NCI-H1930 (cell line): ENCODE measurements at places on chromosomes 4 and X.

DNA sequence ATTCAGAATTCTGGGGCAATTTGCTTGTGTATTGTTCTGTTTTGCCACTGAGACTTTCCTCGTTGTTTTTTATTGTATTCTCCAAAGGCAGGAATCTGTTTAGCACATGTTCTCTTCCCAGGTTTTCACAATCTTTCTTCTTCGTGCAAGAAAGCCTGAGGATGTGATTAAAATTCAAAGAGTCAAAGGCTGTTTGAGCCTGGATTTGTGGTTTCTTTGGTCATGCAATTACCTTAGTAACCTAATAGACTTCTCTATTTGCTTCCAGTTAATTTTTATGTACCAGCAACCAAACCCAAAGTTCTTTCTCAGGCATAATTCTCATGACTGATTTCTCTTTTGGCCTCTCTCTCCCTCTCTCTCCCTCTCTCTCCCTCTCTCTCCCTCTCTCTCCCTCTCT is 1420.1 kb upstream of the TENM3 start:
- DNase-seq = no peak

GRCh38 chr4:120850018-120850599 is 72.4 kb downstream of the PRDM5 start:
- no peak for DNase-seq

- no peak for DNase-seq
Measured at GRCh38 chr4:136741468-136741867, 790.8 kb downstream of the PCDH18 start.

- no peak for DNase-seq
Measured at GRCh38 chr4:138320030-138320429, 77.9 kb upstream of the SLC7A11 start.

DNA sequence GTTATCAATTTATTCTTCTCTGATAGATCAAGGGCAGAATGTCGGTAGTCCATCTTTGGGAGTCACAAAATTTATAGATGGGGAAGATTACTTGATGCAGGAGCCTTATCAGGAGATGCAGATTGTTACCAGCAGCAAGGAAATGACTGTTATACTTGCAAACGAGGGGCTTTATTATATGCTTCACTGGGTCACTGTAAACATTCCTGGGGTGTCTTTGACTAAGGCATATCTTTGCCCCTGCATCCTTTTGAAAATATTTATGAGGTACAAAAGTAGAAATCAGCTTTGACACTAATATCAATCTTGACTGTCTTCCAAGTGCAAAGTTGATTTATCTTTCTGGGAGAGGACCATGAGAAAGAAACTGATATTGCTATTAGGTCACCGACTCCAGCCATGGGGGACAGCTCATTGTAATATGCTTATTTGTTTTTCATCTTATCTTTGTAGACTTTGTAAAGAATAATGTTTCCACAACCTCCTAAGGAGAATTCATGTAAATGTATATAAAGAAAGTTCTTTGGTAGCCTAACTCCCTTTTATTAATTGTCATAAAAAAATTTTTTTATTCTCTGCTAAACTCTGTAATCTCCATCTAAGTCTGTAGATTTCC is 177.3 kb upstream of the EMCN start:
- no peak for DNase-seq

DNA sequence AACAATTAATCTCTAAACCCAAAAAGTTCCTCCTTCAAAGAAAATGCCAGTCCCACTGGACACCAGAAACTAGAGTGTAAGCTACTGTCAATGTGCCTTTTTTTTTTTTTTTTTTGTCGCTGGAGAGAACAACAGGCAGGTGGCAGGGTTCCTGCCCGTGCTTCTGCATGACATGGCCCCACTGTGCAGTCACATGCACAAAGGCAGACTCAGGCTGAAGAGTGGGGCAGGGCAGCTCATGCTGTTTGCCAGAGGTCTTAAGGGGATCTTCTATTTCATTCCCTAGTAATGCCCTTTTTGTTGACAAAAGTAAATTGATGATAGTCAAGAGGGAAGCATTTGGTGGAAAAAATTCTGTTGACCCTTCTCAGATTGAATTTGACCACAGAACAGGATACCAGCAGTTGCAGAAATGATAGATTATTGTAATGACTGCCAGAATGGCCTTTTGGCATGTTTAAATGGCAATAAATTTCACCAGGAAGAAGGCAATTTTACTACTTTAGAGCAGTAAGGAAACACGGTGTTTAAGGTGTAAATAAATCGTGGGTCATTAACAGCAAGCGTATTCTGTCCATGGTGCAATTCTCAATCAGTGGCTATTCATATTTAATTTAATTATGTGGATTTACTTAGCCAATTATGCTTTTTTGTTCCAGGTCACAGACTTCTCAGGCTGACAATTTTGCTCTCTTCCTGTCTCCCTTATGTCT is 80.9 kb downstream of the NKX6-1 start:
- peak; percentile 58 for DNase-seq

- no peak for DNase-seq
Measured at GRCh38 chr4:105785792-105786191, 77.2 kb downstream of the GSTCD start.

GRCh38 chr4:17482716-17483115 is 29.2 kb downstream of the QDPR start:
- DNase-seq = no peak

GRCh38 chr4:92381616-92382015 is 77.8 kb downstream of the GRID2 start:
- no peak for DNase-seq

- DNase-seq = no peak
Measured at GRCh38 chr4:95017305-95018064, 259.7 kb downstream of the BMPR1B start.

GRCh38 chrX:44224760-44225159 is 118.7 kb downstream of the EFHC2 start:
- DNase-seq = no peak

GRCh38 chr4:172997856-172998255 is 170.8 kb upstream of the GALNT7 start:
- DNase-seq = no peak

- peak; percentile 42 for DNase-seq
Measured at GRCh38 chr4:176792326-176793059, at the start of gene VEGFC. VEGFC (minus strand) TSS chr4:176792922; CDS start chr4:176792311, 611 bp downstream.

DNA sequence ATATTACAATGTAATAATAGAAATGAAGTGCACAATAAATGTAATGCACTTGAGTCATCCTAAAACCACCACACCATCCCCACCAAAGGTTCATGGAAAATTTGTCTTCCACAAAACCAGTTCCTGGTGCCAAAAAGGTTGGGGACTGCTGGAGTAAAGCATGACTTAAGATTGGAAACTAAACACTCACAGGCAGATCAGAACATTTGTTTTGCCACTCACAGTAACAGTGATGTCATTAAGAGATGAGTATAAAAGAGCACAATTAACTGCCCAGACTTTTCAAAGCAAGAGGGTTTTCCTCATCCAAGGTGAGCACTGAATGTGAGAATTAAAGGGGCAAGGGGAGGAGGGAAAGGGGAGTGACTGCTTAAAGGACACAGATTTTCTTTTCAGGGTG is 35.6 kb downstream of the MAP7D3 start:
- no peak for DNase-seq

DNA sequence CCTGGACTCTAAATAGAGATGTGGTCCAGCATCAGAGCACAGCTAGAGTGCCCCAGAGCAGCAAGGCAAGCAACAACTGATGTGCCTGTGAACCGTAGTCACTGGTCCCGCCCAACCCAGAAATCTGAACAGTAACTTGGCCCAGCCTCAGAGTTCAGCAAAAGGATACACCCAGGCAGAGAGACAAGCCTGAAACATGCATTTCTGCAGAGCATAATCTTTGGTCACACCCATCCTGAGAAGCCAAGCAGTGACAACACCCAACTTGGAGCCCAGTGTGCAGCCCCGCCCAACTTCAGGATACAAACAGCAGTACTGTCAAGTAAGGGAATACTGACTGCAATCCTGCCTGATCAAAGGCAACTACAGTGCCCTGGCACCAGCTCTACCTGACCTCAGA is 78.9 kb downstream of the CCDC160 start:
- no peak for DNase-seq

- DNase-seq = no peak
Measured at GRCh38 chrX:37896511-37896890, 49.1 kb upstream of the DYNLT3 start.

DNA sequence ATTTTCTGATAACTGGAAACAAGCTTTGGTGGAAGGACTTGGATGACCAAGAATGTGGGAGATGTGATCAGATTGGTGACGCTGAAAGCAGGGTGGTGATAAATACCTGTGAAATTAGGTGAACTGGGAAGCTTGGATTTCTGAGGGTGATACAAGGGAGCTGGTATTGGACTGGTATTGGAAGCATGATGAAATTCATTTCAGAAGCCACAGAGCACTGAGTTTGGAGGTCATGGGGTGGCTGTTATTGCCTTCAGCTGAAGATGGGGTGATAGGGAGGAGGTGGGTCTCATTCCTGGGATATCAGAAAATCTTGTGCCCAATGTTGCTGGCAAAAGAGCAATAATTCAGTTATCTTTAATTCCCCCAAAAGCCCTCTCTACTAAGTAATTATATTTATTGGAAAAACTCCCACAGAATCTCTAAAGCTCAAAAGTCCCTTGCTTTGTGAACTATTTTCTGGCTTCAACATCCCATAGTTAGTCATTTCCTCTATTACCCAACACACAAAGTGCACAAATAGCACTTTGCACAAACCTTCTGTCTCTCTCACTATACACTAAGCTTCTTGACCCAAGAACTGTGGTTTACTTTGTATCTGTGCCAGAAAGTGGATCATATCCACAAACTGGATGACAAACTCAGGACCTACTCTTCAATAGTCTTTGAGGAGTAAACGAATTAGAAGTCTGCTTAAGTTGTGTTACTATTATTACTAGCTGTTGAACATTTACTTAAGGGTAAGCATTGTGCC is 23.1 kb upstream of the CAMK2D start:
- no peak for DNase-seq

DNA sequence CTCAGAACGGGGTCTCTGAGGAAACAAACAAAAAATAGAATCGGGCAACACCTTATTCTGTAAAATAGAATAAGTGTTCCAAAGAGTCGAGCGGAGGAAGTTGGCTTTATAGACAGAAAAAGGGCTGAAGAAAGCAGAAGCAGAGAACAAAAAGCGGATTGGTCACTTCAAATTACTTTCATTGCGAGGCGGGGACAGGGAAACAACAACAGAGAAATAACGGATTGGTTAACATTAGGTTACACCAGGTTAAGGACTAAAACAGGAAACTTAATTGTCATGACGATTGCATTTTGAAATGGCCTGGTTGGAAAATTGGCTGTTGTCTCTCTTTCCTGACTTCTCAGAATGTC is 433 bp upstream of the COQ2 start:
- DNase-seq = no peak

GRCh38 chr4:105520819-105521790 is 31.3 kb upstream of the ARHGEF38 start:
- no peak for DNase-seq

DNA sequence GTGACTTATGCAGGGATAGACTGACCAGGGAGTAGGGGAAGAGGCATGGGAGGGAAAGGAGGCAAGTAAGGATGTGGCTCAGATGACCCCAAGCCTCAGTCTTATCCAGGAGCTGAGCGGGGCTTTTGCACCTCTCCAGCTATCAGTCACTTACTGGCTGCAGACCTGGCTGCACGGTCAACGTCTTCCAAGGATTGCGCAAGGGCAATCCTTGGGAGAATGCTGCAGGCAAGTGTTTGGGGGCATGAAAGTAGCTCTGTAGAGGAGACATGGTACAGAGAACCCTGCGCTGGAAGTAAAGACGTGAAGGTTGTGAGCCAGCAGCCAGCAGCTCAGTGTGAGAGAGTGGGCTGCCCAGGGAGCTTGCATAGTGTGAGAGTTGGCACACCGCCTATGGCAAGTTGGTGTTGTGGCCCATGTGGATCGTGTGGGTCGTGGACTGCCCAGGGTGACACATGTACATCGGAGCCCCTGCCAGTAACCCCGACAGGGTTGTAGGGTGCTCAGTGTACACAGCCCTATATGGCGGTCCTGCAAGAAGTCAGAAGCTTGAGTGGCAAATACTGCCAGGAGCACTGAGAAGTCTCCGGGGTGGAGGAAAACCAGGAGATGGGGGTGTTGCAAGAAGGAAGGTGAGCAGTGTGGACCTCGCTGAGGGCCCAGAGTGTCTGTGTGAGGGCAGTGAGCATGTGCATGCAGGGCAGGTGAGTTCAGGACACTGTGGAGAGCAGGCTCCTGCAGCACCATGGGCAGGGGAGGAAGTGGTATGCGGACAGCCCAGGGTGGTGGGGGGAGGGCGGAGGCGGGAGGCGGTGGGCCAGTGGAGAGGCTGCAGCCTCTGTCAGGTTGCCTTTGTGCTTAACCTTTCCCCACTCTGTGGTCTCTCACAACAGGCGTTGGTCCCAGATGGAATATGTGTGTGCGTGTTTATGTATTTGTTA is 50.9 kb downstream of the KIT start:
- no peak for DNase-seq

DNA sequence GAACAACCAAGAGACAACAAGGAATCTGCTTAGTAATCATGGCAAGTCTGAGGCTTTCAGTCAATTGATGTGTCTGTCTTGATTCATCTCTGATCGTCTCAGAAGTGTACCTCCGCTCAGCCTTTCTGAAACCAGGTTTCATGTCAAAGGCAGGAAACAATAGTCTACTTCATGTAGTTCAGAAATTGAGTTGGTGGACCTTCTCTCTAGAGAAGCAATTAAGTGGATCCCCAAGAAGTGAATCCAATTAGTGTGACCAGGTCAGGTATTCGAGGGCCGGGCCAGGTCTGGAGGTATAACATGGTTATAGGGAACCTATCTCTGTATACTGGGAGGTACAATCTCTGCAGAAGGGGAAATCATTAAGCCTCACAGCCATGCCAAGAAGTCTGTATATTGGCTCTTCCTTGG is 32.0 kb downstream of the DAPP1 start:
- no peak for DNase-seq

DNA sequence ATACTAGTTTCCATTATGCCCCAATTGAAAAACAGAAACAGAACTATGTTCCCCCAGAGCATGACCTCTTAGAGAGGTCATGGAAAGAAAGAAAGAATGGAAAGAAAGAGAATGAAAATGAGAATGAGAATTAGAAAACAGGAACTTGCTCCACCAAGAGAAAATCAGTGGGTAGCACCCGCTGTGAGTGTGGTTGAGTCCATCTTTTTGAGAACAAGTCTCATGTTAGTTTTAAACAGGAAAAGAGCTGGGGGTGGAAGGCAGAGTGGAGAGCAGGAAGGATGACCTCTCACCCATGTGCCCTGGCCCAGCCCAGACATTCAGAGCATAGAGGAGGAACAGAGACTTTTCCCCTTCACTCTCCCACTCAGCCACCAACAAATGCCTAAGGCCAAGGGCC is 4.9 kb downstream of the GSX2 start:
- DNase-seq = no peak

GRCh38 chr4:177640864-177641263 is 198.6 kb upstream of the AGA start:
- DNase-seq = no peak

GRCh38 chr4:147361726-147362125 is 119.2 kb upstream of the EDNRA start:
- DNase-seq = no peak

- no peak for DNase-seq
Measured at GRCh38 chr4:39118034-39118658, 56.1 kb downstream of the KLHL5 start.

GRCh38 chrX:11437642-11438379 is 144.6 kb downstream of the AMELX start:
- no peak for DNase-seq

- no peak for DNase-seq
Measured at GRCh38 chr4:1244081-1244977, 4.6 kb downstream of the CTBP1 start.
